ENCODE measurements at places on chromosomes 11 and 22.

DNA sequence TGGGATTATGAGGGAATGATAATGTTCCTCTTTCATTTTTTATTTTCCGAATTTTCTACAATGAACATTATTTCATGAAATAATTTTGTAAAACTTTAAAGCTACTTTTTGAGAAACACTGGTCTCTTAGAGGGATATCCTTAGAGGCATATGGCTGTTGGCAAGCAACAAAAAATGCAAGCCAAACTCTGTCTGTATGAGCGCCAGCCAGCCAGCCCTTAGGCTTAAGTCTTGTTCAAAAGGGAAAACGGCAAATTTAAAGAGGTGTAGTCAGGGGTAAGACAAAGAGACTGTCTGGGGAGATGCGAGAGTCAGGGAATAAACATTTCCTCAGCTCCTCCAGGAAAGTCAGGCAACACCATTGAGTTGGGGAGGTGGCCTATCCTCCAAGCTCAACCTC is 22.5 kb downstream of the ASCC2 start:
- no peak for DNase-seq

DNA sequence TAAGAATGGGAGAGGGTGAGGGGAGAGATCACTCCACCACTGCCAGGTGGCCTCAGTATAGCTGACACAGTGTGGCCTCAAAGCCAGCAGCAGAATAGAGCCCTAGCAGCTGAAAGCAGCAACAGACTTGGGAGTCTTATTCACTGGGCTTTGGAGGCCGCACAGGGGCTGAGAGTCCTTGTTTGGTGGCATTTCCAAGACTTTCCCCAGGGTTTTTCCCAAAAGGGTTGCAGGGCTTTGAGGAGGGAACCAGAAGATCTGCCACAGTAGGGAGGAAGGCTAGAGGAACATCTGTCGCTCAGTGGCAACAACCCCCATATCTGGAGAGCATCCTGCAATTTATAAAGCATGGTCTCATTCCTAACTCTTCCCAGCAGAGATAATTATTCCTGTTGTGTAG is 35.0 kb upstream of the RCN1 start:
- DNase-seq = no peak

DNA sequence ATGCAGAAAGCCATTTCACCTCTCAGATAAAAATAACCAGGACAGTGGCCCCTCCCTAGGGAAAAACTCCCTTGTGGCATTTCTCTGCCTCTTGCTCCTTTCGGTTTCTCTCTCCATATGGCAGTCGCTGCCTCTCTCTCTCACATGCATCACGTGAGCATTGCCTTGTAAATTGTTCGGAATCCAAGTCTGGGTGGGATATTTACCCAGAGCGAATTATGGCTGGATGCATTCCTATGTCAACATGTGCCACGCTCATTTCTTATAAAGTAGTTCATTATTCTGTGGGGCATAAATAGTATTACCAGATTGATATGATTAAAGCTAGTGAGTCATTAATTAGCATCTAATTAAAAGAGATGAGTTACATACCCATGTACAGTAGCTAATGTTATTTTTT is 392.9 kb downstream of the INSC start:
- no peak for DNase-seq

DNA sequence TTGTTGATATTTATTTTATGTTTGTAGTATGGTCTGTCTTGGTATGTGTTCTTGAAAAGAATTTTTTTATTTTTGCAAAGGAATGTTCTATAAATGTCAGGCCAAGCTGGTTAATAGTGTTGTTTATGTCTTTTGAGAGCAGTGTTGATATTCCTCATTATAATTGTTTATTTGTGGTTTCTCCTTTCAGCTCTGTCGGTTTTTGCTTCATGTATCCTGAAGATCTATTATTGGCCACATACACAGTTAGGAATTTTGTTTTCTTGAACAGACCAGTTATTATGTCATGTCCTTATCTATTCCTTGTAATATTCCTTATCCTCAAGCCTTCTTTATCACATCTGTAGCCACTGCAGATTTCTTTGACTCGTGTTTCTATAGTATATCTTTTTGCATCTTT is 56.5 kb downstream of the PDHX start:
- DNase-seq = no peak

- DNase-seq = no peak
Observed at GRCh38 chr11:1516273-1517067, 29.9 kb upstream of the MOB2 start.

GRCh38 chr22:48898524-48899250 is 929.0 kb downstream of the BRD1 start:
- DNase-seq = no peak

DNA sequence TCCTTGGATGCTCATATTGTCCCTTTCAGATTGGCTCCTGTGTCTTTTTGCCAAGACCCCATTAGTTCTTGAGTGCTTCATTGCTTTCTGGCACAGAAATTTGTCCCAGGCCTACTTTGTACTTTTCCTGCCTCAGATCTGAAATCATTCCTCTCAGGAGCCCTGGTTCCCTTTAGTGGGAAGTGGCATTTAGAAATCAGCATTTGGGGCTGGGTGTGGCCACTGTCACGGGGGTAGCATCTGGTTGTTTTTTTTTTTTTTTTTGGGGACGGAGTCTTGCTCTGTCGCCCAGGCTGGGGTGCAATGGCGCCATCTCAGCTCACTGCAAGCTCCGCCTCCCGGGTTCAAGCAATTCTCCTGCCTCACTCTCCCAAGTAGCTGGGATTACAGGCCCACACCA is 18.2 kb downstream of the PPFIA1 start:
- DNase-seq = no peak

GRCh38 chr11:94884376-94884775 is 89.0 kb downstream of the CWC15 start:
- no peak for DNase-seq

- DNase-seq = no peak
Observed at GRCh38 chr11:46180736-46181135, 59.5 kb upstream of the PHF21A start.

- DNase-seq = no peak
Observed at GRCh38 chr11:104000798-104001197, 35.6 kb upstream of the DDI1 start.

DNA sequence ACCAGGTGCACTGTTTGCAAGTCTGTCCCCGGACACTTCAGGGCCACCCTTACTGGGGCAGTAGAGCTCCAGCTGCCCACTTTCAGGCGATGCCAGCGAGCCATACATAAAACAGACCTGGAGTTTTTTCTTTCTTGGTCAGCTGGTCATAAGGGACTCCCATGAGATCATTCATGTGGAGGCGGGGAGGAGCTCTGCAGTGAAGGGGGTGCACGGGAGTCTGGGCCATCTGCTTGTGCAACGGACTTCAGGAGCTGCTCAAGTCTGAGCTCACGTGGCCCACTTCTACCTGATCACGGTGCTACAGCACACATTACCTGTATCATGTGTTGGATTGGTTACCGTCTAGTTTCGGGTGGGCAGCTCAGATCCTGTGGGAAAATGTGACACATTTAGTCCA is 9.2 kb upstream of the MRGPRF start:
- peak; percentile 86 for DNase-seq

DNA sequence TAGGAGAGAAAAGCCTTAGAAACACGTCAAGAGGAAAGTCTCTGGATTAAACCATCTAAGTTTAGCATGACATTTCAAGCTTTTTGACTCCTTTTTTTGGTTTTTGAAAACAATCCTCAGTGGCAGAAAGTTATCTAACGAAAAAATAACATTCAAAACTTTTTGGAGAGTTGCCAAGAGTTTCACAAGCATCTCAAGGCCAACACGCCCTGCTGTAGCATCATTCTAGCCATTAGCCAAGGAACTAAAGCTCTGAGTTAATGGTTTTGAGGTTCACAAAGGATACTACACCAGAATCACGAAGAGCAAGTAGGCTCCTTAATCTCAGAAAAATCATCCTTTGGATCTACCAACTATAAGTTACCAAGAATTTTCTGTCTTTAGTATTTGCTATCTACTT is 94.8 kb downstream of the PICALM start:
- DNase-seq = no peak

DNA sequence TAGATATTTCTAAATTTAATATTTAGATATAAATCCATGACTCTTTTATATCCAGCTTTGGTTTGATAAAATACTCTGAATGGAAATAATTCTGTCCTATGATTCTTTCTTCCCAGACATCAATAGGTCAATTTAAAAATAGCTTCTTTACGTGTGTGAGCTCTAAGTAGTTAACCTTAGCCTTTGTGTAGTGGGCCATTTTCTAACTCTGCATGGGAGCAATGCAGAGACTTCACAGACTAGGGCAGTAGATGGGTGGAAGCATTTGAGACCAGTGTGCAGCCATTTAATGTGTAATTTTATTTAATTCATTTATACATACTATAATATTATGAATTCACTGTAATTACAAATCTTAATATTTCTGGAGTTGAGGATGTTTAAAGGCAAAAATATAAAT is 23.8 kb downstream of the GAS2 start:
- no peak for DNase-seq

GRCh38 chr22:36301851-36302250 is 48.9 kb downstream of the APOL1 start:
- no peak for DNase-seq

DNA sequence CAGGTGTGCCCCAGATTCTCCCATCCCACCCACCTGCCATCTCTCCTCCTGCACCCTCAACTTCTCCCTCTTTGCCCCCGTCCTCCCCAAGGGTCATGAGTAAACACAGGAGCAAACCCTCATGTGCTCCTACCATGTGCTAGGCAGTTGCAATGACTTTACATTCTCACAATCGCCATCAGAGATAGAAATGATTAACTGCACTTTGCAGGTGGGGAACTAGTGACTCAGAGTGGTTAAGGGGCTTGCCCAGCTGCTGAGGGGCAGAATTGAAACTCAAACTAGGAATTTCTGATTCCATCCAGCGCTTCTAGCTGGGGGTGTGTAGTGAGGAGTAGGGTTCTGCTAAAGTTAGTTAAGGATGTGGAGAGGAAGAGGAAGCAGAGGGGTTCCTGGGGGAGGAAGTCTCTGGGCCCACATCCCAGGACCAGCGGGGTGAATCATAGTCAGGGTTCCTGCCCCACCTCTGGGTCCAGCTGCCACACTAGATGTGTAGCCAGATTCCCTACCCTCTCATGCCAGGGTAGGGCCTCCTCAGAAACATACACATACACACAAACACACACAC is 16.0 kb upstream of the PRG2 start:
- no peak for DNase-seq

- DNase-seq = no peak
Observed at GRCh38 chr11:2758751-2759150, 59.0 kb upstream of the KCNQ1OT1 start.

DNA sequence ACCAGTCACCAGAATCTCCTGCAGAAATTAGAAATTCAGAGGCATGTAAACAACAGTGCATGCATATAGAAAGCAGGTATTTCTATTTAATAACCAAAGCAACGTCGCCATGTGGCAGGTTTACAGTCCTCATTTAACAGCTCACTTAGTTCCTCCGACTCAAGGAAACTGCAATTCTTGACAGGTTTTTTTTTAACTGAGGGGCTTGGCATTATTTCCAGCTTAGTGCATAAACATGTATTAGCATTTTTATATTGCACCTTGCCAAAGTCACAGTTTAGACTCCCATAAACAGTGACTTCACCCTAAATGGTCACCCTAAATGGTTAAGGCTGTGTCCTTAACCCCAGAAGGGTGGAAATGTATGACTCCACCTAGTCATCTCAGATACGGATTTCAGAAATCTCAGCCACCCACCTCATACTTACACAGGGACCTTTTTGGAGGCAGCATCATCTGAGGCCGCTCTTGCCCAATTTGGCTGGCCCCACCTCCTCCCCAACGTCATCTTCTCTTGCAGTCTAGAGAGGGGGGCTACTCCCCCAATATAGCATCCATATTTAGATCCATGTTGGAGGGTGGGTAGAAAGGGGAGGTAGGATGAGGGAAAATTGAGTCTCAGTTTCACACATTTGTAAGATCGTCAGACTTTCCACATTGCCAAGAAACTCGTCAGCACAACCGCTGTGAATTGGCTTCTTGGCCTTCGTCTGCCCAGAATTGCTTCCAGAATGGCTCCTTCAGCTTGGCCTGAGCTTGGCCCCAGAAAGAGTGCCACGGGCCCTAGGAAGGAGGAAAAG is 31.8 kb upstream of the SLC35C1 start:
- peak; percentile 59 for DNase-seq

GRCh38 chr11:118342503-118343161 is at the start of gene CD3D:
Gene CD3D, minus strand, starts transcription at chr11:118342705. Its CDS starts 98 bp downstream, at chr11:118342607.
- no peak for DNase-seq

DNA sequence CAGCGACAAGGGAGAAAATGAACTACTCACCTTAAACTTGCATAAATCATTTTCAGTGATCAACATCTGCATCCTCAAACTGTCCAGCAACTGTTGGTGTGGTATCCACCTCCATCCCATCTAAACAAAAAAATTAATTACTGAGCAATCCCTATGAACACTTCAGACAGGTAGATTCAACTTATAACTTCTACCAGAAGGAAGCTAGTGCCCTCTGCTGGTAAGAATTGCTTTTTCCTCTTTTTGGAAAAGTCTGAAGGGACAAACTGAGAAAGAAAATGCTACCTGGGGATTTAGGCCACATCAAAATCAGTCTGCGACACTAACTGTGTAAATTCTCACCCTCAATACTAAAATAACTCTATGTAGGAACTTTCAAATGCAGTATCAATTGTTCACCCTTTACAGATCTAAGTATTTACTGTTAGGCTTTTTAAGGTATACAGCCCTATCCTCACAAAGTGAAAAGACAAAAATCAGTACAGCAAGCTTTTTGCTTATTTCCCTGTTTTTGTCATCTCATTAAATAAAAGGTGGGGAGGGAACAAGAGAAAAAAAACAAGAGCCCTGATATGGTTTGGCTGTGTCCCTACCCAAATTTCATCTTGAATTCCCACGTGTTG is 17.9 kb downstream of the CLNS1A start:
- no peak for DNase-seq

GRCh38 chr11:32437495-32438345 is 2.4 kb upstream of the WT1 start:
- DNase-seq = no peak

- DNase-seq = no peak
Observed at GRCh38 chr22:49646876-49647275, 180.8 kb downstream of the BRD1 start.

DNA sequence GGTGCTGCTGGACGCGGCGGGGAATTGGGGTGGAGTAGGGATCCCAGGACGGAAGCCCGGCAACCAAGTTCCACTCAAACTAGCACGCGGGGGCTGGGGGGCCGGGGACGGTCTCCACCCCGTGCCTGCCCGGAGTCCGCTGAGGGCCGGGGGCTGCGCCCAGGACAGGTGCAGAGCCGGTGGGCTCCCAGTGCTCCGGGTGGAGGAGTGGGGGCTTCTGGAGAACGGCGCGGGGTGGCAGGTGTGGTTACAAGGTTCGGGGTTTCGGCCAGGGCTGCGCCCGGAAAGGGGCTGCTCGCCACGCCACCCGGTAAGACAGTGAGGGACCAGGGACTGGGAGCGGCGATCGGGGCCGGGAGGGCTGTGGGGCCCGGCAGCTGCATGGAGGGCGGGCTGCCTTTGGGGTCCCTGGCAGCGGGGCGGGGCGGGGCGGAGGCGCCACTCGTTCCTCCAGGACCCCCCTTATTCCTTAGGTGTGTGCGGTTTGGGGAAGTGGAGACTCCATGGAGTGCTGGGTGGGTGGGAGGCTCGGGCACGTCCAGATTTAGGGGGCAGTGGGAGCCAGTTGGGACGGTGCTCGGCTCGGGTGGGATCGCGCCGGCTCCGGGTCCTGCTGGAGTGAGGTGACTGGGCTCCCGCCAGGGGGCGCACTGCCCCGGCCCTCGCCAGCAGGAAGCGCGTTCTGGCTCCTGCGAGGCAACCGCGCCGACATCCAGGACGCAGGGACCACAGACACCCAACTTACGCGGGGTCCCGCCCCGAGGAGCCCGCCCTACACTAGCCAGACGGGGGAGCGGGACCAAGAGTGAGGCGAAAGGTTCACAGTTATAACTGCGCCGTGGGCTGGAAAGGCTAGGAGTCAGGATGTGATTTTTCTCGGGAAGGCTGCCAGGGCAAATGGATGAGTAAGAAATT is 868 bp downstream of the TSPAN18 start:
- peak; percentile 89 for DNase-seq

GRCh38 chr22:19816372-19817119 is 38.1 kb downstream of the GNB1L start:
- DNase-seq = peak; percentile 27

Data from tibial artery (tissue), 4 donors.